ENCODE measurements at places on chromosomes 12 and 14.

GRCh38 chr14:22403296-22403695 lies 185.7 kb downstream of the DAD1 start:
- no peak for DNase-seq

GRCh38 chr12:70648191-70648590 lies 11.0 kb upstream of the PTPRB start:
- DNase-seq, result no peak

DNA sequence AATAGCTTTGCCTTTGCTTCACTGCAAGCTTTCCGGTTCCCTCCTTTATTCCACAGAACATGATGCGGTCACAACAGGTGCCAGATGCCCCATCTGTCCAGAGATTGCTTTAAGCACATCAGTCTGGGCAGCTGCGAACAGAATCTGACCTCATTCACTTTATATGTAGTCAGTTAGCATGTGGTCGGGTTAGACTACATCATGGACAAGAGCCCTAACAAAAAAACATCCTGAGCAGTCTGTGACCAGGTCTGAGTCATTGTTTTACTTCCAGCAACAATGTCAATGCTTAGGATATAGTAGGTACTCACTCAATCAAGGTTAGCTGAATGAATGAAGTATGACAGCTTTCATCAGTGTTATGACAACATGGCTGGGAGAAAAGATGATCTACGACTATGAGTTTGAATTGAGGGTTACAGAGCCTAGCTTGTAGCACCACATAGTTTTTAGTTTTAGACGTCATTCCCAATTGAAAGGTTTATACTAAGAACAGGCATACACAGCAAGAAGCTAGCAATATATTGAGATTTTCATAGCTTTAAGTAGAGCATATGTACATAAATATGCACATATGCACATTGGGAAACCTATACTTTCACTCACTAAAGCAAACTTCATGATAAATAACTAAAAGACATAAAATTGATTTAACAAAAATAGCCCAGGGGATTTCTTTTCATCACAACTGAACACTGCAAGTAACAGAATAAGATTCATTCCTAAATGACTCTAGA lies 64.2 kb upstream of the TMCC3 start:
- DNase-seq, result peak; percentile 85

DNA sequence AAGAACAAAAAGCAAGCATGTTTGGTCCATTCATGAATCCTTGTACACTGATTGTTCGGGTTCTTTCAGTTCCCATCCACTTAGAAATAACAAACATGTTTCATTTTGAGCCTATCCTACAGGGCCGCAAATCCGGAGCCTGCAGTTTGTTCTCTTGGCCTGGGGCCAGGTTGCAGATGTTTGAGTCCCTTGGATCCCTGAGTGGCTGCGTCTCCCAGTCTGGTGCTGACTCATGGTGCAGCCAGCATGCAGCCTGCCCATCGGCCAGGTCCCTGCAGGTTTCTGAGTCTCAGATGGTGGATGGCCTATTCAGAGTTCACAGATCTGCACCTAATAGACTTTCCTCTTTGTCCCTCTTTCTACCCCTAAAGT lies 1.9 kb upstream of the DYNC1H1 start:
- DNase-seq, result no peak

DNA sequence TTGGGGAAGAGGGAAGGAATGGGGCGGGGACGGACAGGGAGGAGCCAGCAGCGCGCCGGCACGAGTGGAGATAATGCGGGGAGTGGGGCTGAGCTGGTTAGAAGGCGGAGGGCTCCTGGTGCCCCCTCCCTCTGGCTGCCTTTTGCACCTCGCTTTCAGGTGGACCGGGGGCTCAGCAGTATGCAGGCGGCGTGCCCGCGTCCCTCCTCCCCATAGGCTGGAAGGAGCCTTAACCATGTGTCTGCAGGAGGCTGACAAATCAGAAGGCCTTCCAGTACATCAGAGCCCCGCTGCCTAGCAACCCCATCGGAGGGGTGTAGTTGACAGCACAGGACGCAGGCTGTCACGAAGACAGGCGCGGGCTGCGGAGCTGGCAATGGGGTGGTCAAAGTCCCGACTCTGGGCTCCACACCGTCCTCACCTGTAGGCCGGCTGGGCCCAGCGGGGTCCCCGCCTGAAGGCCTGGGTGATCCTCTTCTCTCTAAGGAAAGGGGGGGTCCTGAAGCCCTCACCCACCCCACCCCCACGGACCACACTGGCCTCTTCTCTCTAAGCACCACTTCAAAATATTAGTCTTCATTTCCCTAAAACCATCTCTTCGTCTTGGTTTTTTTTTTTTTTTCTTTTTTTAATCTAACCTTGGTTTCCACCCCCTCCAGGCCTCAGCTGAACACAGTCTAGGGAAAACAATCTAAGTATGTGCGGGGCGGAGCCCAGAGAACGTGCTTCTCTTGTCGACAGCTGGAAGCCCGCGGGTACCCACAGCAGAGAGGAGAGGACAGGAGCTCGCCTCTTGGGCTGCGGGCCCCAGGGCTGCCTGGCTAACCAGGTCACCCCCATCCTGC lies 44.5 kb downstream of the KDM2B start:
- DNase-seq, result peak; percentile 66

GRCh38 chr14:74616996-74617700 lies 5.1 kb upstream of the LTBP2 start:
- no peak for DNase-seq

GRCh38 chr12:132404435-132404855 lies 75.1 kb upstream of the GALNT9 start:
- DNase-seq, result no peak

DNA sequence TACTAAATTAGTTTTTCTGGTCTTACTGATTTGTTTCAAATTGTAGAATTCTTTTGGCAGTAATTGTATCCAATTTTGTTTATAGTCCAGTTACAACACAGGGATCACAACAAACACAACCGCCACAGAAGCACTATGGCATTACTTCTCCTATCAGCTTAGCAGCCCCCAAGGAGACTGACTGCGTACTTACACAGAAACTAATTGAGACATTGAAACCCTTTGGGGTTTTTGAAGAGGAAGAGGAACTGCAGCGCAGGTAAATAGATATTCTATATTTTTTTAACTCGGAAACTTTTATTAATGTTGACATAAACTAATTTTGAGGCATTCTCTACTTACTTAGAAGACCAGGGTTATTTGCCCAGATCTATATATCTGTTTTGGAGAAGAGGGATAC lies 17.8 kb downstream of the PAPOLA start:
- DNase-seq, result no peak
